ENCODE measurements at places on chromosomes 7 and 10.

- no peak for DNase-seq
Observed at GRCh38 chr10:131738396-131738735, 162.4 kb upstream of the PPP2R2D start.

DNA sequence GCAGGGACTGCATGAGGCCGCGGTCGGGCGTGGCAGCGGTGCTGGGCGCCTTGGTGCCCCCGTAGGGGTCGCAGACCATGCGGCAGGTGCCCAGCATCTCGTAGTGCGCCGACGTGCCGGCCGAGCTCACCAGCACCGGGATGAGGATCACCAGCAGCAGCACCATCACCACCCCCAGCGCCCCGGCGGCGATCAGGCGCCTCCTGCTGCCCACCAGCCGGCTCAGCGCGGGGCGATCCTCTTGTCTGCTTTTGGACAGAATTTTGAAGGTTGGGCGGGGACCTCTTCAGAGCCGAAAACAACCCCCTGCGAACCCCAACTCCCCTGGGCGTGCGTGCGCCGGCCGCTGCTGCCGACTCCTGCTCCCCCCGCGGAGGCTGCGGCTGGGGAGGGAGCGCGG is 779 bp downstream of the C1QL3 start:
- no peak for DNase-seq

- DNase-seq, result no peak
Observed at GRCh38 chr7:27165089-27165995, at the start of gene HOXA9. HOXA9 (minus strand) TSS chr7:27165537; CDS start chr7:27165457, 80 bp downstream.

DNA sequence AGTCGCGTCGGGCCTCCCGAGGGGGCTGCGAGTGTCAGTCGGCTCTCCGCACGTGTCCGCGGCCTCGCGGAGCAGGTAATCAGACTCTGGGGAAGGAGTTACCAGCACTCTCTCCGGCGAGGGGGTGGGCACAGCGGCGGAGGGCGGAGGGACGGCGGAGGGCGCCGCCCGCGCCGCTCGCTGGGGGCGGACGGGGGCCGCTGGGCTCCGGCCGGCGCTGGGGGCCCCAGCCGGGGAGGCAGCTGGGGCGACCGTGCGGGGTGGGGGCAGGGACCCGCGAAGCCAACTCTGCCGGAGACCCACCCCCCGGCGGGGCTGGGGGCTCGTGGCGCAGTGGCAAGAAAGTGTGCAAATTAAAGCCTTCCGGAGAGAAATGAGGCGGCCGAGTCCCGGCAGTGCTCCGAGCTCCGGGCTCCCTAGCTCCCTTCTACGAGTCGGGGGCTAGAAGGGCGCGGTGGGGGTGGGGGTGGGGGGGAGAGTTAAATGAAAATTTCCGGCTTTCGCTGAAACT is at the start of gene CDK6:
CDK6 (minus strand) TSS at position 85 of the 511 bp plus-strand sequence. CDS start 3,250 bp downstream, outside the sequence.
- DNase-seq, result no peak

DNA sequence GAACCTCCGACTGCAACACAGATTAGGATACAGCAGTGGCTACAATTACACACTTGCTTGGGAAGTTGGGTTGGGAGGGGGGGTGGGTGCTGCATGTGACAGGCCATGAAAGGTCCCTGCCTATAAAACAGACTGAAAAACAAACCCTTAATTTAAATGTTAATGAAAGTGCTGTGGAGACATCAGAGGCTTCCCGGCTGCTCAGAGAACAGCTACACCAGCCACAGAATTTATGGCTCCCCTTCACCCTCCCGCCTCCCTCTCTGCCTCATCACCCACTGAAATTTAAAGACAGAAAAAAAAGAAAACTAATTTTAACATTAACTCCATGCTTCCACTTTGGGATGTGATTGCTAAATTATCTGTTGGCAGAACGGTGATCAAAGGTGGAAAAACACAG is 34.7 kb downstream of the FBXW4 start:
- DNase-seq, result no peak

- DNase-seq, result no peak
Observed at GRCh38 chr10:112456533-112456932, 9.5 kb downstream of the VTI1A start.

- no peak for DNase-seq
Observed at GRCh38 chr10:100100651-100101184, 19.0 kb upstream of the CPN1 start.

- no peak for DNase-seq
Observed at GRCh38 chr7:49398236-49398635, 375.2 kb upstream of the VWC2 start.

- no peak for DNase-seq
Observed at GRCh38 chr7:29127527-29127926, 18.8 kb downstream of the CPVL start.

DNA sequence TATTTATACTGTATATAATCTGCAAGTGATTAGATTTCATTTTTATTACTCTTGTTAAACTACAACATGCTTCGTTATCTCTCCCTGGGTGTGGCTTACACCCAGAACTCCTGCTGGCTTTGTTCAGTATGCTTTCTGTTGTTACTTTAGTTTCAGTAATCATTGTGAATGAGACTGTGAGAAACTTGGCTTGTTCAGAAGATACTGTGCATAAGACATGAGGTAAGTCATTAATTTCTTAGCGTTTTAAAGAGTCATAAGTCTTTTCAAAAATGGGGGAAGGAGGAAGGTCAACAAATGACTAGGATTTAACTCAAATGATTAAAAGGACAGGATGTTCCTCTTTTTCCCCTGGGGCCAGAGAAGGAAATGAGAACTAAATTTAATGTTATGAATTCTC is 11.6 kb upstream of the ADD3 start:
- DNase-seq, result no peak

DNA sequence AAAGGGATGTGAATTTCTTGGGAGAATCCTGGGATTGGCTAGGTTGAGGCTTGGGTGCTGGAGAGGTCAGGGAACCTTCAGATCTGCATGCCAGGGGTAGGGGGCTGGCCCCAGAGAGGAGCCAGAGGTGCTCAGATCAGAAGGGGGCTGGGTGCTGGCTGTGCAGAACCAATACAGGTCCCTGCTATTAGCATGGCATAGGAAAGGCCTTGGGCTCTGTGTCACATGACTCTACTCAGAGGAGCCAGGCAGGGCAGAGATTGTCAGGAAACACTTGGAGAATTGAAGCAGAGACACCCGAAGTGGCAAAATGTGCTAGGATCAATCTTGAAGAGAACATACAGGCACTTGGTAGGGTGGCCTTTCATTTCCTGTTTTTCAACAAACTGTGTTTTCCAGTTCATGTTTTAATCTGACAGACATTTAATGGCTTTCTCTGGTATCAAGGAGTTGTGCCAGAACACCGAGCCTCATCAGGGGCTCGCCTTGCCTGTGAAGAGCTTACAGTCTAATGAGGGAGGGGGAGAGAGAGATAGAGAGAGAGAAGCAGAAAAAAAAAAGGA is 498.9 kb downstream of the RPS24 start:
- DNase-seq, result no peak
